Substantia nigra (tissue), 51 donors: ENCODE measurements at places on chromosomes 7 and 10.

- DNase-seq = no peak
Observed at GRCh38 chr10:4663162-4663992, 162.6 kb upstream of the AKR1E2 start.

DNA sequence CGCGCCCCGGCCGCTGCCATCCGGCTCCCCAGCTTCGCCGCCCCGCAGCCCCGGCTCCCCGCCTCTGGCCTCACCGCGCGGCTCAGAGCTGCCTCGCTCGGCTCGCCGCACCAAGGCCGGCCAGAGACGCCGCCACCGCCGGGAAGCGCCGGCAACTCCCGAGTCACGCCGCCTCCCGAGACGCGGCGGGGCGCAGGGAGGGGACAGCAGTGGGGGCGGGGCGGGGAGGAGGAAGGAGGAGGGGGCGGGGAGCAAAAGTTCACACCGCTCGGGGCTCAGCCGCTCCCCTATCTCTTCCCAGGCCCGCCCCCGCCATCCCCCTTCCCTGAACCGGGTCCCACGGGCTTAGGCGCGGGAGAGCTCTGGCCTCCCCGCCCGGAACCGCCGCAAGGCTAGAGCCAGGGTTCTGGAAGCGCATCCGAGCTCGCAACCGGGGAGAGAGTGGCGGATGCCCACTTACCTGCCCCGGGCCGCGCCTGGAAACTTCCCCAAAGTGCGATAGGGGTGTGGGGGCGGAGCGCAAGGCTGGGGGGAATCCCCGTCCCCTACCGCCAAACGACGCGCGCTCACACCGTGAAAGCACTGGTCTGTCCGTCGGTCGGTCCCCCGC, 1.0 kb downstream of the CHST15 start:
- DNase-seq = peak; percentile 56

- DNase-seq = no peak
Observed at GRCh38 chr10:110843796-110844616, 27.7 kb upstream of the PDCD4 start.

GRCh38 chr7:14288701-14289100, 299.2 kb upstream of the ETV1 start:
- no peak for DNase-seq

DNA sequence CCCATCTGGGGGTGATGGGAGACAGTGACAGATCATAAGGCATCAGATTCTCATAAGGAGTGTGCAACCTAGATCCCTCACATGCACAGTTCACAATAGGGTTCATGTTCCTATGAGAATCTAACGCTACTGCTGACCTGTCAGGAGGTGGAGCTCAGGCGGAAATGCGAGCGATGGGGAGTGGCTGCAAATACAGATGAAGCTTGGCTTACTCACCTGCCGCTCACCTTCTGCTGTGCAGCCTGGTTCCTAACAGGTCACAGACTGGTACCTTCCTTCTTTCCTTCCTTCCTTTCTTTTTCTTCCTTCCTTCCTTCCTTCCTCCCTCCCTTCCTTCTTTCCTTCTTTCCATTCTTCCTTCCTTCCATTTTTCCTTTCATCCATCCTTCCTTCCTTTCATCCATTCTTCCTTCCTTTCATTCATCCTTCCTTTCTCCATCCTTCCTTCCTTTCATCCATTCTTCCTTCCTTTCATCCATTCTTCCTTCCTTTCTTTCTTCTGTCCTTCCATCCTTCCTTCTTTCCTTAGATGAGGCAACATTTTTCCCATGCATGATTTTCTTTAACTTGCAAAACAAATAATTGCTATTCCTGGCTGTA, 370.0 kb upstream of the AUTS2 start:
- no peak for DNase-seq

DNA sequence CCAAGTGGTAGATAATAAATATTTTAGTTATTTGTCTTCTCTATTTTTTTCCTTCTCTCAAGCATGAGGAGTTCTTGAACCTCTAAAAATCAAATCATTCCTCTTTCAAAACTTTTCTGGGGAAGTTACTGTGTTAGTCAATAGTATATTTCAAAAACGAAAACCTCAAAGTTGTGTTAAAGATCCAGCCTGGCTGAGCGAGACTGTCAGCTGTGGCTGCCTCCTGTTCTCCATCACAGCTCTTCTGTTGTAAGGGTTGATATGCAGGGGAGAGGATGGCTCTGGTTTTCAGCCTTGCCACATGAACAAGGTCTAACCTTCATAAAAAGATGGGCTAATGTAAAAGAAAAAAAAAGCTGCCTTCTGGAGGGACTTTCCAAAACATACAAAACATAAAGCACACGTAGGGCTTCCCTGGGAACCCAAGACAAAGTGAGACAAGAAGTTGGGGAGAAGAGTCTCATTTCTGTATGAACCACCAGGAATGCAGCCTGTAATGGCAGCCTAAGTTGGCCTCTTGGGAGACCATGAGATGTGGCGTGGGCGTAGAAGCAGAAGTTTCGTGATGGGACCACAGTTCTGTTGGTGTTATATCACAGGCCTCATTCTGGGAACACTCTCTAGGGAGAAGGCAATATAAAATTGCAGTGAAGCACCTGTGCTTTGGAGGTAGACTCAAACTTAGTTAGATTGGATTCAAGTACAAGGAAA, 77.9 kb upstream of the FHIP2A start:
- DNase-seq = no peak

DNA sequence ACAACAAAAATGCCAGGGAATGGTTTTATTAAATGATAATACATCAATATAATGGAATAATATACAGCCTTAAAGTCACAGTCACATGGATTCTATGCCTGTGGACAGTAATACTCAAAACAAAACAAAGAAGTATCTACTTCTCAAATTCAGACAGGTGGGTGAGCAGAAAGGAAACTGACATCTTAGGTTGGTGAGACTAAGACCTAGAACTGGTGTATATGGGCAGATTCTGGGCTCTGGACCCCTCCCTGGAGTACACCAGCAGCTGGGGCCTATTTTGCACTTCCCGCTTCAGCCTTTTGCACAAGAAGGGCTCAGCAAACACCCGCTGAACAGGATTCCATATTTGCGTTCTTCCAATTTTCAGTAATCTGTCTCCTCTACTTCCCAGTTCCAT, 5.4 kb upstream of the FIS1 start:
- DNase-seq = no peak
